ENCODE measurements at places on chromosomes 12 and 14. TPM values are rescaled to one million over a fixed set of nuclear protein-coding genes. Genes with fewer than 3 reads are reported as not detected.

- no peak for DNase-seq
Measured at GRCh38 chr14:98536256-98536655, 735.7 kb downstream of the BCL11B start.

DNA sequence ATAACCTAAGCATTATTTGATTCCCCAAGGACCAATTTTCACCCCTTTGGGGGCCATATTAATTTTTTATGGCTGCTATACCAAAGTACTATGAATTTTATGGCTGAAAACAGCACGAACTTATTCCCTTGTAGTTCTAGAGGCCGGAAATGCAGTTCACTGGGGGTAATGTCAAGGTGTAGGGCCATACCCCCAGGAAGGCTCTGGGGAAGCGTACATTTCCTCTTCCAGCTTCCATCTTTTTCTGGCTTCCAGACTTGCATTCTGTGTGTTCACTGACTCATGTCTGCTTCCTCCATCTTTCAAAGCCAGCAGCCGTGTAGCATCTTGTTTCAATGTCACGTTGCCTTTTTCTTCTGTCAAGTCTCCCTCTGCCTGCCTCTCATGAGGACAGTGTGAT is 133.5 kb downstream of the BICD1 start:
- DNase-seq: no peak

- DNase-seq: peak; percentile 9
Measured at GRCh38 chr12:90305379-90305778, 596.7 kb upstream of the ATP2B1 start.

DNA sequence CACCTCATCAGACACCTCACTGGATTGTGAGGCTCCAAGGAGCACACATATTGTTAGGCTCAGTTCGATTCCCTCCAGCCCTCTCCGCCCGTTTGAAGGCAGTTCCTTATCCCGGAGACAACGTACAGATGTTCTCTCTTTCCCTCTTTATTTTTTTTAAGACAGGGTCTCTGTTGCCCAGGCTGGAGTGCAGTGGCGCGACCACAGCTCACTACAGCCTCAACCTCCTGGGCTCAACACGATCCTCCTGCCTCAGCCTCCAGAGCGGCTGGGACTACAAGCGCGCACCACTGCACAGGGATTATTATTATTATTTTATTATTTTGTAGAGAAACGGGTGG is 718 bp upstream of the TROAP start:
- no peak for DNase-seq

DNA sequence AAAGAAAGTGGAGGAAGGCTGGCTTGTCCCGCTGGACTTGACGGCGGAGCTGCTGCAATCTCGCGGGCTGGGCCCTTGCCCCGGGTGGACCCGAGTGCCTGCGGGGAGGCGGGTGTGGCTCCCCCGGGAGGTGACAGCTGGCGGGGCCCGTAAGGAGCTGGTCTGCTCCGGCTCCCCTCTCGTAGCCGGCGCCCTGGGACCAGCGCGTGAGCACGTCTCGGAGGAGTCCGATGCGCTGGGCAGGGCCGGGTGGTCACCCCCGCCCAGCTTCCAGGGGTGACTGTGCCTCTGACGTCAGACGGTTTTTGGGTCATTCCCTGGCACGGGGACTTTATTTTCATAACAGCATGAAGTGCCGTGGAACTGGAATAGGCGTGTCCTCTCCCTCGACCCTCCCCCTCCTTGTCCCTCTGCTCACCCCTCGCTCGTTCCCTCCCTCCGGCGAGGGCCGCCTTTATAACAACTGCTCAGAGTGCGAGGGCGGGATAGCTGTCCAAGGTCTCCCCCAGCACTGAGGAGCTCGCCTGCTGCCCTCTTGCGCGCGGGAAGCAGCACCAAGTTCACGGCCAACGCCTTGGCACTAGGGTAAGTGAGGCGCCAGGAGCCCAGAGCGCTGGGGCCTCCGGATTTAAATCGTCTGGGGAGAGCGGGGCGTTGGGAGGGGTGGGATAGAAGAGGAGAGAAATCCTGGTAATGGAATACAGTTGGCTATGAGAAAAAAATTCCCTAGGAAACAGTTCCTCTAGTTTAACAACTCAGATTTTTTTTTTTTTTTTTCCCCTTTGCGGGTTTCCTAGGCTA is at the start of gene GPRC5A:
GPRC5A (plus strand) TSS at position 483 of the 801 bp plus-strand sequence. CDS start 16,688 bp downstream, outside the sequence.
- DNase-seq: peak; percentile 96

DNA sequence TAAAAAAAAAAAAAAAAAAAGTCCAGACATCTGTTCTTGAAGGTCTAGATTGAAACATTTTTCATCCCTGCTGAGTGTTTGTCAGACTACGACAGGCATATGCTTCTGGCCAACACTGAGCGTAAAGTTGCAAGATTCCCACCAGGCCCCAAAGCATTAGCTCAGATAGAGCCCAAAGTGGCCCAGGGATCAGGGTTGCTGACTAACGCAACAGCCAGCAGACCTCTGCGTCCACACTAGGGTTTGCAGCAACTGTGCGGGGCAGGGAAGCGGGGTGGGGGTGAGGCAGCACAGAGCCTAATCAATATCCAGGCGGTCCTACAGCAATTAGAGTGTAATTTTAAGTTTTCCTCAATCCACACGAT is 55.7 kb downstream of the SSH1 start:
- DNase-seq: no peak

- DNase-seq: no peak
Measured at GRCh38 chr14:85412756-85413155, 117.2 kb upstream of the FLRT2 start.

DNA sequence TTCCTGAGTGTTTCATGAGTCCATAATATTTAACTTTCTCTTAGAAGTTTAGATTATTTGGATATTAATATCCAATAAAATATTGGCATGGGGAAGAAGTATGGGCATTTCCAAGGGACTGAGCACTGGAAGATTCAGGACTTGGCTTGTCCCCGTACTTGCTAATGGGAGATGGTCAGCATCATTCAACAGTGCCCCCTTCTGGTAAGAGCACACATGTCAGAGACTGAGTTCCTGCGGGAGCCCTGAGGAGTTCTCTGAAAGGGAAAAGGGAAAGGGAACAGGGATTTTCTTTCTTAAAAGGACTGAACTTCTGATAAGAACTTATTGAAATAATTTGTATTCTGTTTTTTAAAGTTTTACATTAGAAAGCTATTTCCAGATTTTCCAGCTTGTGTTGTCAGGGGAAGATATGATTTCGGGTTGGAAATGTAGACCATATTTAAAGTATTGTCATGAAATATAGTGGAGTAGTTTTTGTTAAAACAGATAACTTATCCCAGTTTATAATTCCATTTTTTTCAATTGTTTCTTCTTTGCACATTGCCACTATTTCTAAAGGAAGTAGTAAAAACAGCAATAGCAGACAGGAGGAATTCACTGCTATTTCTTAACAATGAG is 59.8 kb upstream of the C12orf71 start:
- peak; percentile 79 for DNase-seq

- DNase-seq: peak; percentile 32
Measured at GRCh38 chr14:63457498-63457897, 85.7 kb downstream of the PPP2R5E start.

- DNase-seq: no peak
Measured at GRCh38 chr12:132461526-132461925, 28.4 kb upstream of the FBRSL1 start.

- no peak for DNase-seq
Measured at GRCh38 chr14:59728304-59728703, 142.3 kb downstream of the RTN1 start.

- no peak for DNase-seq
Measured at GRCh38 chr12:96824074-96824837, 82.8 kb upstream of the NEDD1 start.

DNA sequence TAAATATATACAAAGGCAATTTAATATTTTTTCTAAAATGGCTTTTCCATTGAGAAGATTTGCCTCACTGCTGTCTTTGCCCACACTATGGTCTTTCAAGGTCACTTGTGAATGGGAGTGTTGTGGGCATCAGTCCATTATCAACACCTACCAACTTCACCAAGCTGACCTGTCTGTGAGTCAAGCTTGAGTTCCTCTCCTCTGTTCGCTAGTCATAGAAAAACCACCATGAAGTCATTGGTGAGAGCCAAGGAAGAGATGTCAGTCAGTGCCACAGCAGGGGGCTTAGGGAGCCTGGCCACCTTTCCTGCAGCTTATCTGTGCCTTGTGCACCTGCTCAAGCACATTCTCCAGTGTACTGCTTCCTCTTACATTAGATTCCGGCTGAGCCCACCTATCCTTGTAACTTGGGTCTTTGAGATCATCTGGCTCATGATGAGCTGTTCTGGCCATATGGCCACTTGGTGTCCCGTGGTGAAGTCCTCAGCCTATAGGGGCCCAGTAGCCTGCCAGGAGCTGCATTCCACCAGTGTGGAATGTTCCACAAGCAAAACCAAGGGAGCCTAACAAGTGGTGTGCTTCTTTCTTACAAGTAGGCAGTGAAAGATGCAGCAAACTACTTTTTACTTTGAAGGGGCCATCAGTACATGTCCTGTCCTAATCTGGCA is 80.8 kb upstream of the C12orf71 start:
- no peak for DNase-seq

DNA sequence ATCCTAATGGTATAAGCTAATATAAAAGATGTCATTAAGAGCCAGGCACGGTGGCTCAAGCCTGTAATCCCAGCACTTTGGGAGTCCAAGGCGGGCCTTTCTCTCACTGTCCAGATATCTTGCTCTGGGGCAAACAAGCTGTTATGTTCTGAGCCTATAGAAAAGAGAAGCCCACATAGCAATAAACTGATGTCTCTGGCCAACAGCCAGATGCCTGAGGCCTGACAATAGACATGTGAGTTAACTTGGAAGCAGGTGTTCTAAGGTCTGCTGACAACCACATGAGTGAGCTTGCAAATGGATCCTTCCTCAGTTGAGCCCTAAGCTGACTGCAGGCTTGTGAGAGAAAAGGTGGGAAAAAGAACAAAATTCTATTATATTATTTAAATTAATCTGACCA is 25.0 kb downstream of the YAF2 start:
- DNase-seq: peak; percentile 66

- no peak for DNase-seq
Measured at GRCh38 chr12:26609986-26610385, 223.0 kb downstream of the ITPR2 start.

DNA sequence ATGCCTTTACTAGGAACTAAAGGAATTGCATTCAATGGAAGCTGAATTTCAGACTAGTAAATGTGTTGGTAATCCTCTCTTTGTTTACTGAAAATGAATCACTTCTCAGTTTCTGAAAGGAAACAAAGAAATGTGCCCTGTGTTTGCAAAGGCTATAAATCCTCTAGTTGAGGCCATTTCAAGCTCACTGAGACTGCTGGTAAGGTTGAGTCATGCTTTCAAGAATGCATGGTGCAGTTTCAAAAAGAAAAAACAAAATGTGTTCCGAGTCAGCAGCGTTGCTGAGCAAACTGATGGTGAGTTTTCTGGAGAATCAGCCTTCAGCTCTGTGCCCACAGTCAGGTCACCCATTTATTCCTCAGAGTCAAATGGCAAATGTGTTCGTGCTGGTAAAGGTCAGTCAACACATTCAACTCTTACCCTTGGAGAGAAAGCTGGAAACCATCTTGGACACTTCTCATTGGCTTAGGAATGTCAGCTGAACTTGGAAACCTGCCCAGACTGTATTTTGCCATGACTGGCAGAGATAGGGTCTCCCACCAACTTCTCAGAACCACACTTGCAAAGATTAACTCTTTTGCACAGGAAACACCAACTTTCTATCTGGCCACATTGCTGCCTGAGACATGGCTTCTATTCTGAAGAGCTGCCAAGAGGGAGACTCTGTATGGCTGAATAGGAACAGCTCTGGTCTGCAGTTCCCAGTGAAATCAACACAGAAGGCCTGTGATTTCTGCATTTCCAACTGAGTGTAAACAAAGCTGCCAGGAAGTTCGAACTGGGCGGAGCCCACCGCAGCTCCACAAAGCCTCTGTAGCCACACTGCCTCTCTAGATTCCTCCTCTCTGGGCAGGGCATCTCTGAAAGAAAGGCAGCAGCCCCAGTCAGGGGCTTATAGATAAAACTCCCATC is 484.4 kb downstream of the ATP23 start:
- DNase-seq: no peak

DNA sequence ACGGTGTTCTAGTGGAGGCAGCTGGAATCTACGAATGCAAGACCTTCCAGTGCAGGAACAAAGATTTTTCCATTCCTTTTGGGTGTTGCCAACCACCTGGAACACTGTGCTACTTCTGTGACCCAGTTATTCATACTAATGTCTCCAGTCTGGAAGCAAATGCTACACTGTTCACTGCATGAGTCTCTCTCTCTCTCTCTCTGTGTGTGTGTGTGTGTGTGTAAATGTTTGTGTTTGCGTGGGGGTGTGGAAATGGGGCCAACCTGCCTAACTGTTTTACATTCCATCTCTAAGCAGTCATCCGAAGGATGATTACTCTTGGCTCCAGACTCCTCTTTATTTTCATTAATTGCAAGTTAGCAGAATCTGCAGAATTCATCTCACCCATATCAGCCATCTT is 29.9 kb upstream of the YBX3 start:
- DNase-seq: no peak

- no peak for DNase-seq
Measured at GRCh38 chr14:98137131-98138025, 1134.6 kb downstream of the BCL11B start.

- no peak for DNase-seq
Measured at GRCh38 chr14:92603309-92604242, 90.0 kb downstream of the RIN3 start.

GRCh38 chr14:33510991-33511390 is 439.9 kb downstream of the EGLN3 start:
- DNase-seq: no peak

NELL2 gene
- 25.1 TPM for polyA plus RNA-seq

TAS2R10 gene
- 0.58 TPM for polyA plus RNA-seq

SPX gene
- polyA plus RNA-seq: not detected

RNASE2 gene
- 0.92 TPM for polyA plus RNA-seq

FRMD6 gene
- 0.45 TPM for polyA plus RNA-seq

PSMA6 gene
- polyA plus RNA-seq: 288 TPM

OVCH1 gene
- not detected for polyA plus RNA-seq

RNFT2 gene
- polyA plus RNA-seq: 0.54 TPM

CLEC4D gene
- polyA plus RNA-seq: not detected

TGM1 gene
- polyA plus RNA-seq: 3.4 TPM

RASAL1 gene
- polyA plus RNA-seq: 0.16 TPM

RNU4-1 gene
- not detected for polyA plus RNA-seq

ANO2 gene
- 6.2 TPM for polyA plus RNA-seq
